ENCODE measurements at places on chromosomes 11 and 22.

- no peak for DNase-seq
These were observed 779.1 kb downstream of the BRD1 start for GRCh38 chr22:49048591-49048990.

DNA sequence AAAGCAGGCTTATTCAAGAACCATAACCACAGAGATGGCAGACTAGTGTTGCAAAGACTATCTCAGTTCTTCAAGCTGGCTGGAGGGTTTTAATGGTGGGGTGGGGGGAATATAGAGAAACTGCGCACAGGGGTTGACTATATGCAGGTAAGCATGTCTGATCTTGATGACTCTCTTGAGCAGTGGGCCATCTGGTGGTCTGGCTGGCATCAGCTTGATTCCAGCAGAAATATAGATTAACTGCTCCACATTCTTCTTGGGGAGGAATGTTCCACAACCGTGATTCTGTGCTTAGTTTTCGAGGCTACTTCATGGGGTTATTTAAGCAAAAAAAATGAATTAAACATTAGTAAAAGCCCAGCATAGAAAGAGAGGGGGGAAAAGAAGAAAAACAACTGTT, 158.8 kb upstream of the PGR start:
- no peak for DNase-seq

- no peak for DNase-seq
These were observed 44.2 kb downstream of the MRE11 start for GRCh38 chr11:94449437-94449836.

DNA sequence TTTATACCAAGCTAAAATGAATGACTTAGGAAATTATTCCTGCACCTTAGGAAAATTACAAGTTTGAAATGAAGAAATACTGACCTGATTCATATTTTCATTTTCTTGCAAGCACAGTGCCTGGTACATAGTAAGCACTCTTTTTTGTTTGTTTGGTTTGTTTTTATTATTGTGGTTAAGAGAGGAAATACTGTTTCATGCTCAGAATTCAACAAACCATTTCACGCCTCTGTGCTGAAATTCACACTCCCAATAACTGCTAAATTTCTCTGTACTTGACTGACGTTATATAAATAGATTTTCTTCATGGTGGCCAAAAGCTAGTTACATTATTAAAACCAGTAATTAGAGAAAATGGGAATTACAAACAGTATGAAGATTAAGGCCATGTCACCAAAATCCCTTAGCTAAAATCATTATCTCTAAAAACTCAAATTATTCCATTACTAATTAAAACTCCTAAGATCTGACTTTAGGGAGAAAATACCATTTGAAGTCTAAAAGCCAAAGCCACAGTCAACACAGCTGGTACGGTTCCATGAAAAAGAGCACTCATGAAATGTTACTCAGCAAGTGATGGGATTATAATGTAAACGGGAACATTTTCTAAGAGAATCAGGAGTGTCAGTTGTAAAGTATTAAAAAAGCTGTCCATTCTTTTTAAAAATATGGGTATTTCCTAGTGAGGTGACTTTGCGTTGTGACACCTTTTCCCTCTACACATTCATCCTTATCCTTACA, 77.8 kb upstream of the DDI1 start:
- DNase-seq, result no peak

DNA sequence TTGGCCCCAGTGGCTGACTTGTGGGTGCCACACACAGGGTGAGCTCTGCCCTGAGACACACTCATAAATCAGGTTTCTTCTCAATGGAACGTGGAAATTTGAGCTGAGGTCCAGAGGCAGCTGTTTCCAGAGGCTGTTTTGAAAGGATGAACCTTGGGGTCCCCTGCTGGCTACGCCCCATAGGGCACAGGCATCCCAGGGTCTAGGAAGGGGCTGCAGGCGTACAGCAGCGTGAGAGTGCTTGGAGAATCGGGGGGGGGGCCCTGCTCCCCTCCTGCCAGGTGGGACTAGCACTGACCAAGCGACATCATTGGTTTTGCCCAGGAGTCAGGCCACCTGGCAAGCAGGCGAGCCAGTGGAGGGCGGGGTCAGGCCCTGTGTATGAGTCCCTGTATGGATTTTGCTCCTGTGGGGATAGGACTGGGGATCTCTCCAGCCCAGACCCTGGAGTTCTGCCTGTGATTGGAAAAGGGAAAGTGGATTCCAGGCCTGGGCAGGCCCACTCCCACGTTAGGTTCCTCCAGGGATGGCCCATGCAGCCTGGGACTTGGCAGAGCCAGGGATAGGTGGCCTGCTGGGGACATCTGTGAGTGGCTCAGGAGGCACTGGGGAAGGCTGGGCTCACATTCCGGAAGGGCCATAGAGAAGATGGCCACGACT, 61.0 kb downstream of the FBXO7 start:
- no peak for DNase-seq

- DNase-seq, result no peak
These were observed 5.0 kb downstream of the KCNJ11 start for GRCh38 chr11:17383461-17383860.

DNA sequence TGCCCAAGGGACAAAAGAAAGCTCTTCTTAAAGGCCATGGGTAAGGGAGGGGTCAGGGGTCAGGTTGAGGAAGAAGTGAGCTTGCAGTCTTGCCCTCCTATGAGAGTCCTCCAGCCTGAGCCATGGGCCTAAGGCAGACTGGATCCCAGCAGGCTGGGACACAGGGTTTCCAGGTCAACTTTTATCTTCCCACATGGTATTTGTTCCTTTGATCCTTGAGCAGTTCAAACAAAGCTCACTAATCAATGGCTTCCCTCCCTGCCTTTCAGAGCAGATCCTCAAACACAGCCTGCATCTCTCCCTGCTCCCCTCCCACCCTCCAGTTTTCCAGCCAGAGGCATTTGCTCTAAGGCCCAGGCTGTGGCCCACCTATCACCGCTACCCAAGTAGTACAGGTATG, 589.3 kb downstream of the INSC start:
- DNase-seq, result no peak

DNA sequence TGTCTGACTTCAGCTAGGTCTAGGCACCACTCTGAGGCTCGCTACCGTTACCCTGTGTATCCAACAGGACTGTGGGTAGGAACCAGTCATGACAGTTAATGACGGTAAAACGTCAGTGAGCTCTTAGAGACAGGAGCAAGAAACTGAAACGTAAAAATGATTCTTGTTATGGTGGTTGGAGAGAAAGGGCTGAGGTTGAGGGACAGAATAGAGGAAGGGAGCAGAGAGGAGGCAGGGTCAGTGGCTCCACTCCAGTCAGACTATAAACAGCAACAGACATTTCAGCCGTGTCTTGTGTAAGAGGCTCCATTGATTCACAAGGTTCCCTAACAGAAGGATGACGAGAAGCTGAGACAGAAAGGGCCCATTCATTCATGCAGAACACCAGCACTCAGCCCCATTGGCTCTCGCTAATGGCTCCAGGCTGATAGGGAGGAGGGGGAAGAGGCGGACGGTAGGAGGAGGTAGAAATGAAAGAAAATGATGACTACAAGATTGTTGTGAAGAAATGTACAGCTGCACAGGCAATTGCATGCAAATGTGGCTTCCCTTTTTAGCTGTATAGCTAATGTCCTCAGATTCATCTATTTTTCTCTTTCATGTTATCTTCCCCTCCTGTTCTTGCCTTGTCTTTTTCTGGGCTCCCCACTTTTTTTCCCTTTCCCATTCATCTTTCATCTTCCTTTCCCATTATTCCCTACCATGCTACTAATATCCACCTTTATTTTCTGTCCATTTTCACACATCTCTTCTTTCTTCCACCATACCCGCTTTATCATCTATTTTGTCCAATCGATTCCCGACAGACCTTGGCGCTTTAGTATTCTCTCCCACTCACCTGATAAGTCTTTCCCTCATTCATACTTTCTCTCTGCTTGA, 34.3 kb downstream of the ETS1 start:
- DNase-seq, result no peak

DNA sequence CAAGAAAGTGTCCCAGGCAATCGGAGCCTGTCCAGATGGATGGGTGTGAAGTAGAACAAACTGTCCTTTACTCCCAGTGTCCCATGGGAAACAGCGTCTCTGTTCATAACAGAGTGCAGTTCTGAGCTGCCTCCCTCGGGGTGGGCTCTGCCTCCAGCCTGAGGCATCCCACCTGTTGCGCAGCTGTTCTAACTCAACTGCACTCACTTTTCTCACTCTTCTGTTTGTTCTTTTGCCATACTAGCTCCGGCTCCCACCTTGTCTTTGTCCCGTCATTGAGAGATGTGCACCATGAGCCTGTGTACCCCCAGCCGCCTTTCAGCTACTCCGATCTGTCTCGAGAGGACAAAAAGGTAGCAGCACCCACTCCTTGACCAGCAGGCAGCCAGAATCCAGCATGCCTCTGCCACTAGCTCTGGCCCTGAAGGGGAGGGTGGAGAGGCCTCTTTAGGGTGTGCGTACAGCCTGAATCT, 20.7 kb upstream of the CDC42EP2 start:
- no peak for DNase-seq

DNA sequence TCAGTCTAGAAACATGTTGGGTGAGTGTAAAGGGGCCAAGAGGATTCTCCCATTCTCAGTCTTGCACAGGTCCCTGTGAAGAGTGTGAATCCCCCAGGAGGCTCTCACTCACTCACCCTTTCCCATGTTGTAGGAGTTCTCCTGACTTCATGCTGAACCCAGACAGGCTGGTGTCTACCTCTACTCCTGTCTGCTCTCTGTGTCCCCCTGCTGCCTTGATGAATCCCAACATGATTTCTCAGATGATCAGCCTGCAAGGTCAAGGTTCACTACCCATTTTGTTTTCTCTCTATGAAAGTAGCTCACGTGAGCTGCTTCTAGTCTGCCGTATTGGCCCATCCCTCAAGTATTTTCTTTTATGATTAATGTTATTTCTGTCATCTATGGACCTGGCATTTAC, 500.6 kb downstream of the ETS1 start:
- DNase-seq, result no peak

- no peak for DNase-seq
These were observed 25.1 kb downstream of the KCNQ1OT1 start for GRCh38 chr11:2674658-2675131.

- no peak for DNase-seq
These were observed 417.8 kb upstream of the CCDC179 start for GRCh38 chr11:23278121-23278520.

DNA sequence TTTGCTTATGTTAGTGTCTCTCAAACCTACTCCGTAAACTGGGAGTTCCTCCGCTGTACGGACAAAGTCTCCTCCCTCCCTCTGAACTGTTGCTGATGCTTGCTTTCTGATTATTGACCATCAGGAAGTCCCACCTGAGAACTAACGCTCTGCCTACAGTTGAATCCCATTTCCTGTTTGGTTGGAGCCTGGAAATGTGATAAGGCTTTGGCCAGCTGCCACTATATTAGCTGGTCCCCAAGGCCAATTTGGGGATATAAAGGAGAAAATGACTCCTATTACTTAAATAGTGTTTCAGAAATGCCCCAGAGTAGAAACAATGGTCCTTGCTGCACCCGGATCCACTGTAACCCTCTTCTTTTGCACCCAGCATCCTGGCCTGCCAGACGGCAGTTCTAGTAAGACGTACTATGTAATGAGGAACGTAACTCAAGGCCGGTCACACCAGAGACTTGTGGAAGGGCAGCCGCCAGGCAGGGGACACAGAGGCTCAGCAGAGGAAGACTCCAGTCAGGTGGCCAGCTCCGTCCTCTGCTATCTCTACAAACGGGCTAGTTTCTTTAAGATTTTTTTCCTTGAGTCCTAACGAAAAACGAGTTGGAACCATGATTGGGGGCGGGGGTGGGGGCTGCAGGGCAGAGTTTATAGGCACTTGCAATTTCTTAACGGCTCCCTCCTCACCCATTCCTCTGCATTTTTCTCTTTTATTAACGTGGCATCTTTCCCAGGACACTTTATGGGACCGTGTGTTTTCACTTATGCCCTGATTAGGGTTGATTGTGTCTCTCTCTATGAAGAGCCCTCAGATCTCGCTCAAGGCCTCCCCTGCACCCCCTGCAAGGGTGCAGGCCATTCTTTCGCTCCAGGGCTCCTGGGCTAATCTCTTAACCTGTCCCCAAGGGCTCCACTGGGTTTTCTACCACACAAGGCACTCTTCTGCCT, 72.8 kb upstream of the CDON start:
- no peak for DNase-seq

GRCh38 chr22:42372976-42373375, 59.2 kb downstream of the NFAM1 start:
- no peak for DNase-seq

- DNase-seq, result no peak
These were observed 46.6 kb downstream of the KCNQ1OT1 start for GRCh38 chr11:2653198-2653551.

Measured in NCI-H1048 (cell line).